ENCODE measurements at places on chromosomes 12 and 14.

DNA sequence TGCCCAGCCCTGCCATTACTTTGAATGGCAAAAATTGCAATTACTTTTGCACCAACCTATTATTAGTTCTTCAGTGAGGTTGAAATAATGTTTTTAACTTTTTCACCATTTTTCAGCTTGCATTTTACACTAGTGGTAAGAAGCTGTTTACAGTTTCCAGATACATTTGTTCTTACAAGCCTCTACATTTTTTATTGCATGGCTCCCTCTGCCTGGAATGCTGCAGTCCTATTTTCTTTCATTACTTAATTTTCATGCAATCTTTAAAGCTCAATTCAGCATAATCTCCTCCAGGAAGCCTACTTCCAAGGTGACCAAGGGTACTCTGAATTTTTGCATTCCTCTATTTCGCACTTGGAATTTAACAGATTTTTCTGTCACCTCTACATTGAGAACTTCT, 33.4 kb downstream of the CCER1 start:
- no peak for DNase-seq

- no peak for DNase-seq
Measured at GRCh38 chr12:120869376-120869775, 34.8 kb downstream of the SPPL3 start.

GRCh38 chr12:9047105-9047504, 57.8 kb downstream of the KLRG1 start:
- DNase-seq: no peak

DNA sequence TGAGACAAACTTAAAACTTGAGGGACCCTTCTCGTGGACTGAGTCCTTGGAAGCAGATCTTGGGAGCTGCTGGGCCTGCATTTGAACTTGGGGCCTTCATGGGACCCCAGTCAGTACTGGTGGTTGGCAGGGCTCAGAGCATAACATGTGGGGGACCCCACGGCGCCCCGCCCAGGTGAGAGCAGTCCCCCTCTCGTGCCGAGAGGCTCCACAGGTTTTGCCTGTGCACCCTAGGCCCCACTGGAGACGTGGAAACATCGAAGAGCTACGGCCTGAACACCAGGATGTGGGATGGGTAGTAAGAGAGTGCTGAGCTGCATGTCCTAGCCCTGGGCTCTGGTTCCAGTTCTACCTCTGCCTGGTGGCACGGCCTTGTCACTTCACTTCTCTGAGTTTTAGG, 84.1 kb downstream of the CACNA1C start:
- no peak for DNase-seq

DNA sequence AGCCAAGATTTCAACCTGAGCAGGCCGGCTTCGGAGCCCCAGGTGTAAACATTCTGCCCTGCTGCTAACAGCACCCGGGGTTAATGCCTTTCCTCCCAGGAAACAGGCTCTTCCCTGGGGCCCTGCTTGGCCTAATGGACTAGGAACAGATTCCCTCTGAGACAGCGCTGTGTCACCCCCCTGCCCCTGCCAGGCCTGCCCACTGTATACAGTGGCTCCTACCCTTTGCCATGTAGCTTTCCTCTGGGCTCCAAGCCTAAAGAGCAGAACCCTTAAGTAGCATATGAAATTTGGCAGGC, 28.3 kb upstream of the BCDIN3D start:
- DNase-seq: no peak

GRCh38 chr14:92549859-92550230, 36.3 kb downstream of the RIN3 start:
- DNase-seq: no peak

DNA sequence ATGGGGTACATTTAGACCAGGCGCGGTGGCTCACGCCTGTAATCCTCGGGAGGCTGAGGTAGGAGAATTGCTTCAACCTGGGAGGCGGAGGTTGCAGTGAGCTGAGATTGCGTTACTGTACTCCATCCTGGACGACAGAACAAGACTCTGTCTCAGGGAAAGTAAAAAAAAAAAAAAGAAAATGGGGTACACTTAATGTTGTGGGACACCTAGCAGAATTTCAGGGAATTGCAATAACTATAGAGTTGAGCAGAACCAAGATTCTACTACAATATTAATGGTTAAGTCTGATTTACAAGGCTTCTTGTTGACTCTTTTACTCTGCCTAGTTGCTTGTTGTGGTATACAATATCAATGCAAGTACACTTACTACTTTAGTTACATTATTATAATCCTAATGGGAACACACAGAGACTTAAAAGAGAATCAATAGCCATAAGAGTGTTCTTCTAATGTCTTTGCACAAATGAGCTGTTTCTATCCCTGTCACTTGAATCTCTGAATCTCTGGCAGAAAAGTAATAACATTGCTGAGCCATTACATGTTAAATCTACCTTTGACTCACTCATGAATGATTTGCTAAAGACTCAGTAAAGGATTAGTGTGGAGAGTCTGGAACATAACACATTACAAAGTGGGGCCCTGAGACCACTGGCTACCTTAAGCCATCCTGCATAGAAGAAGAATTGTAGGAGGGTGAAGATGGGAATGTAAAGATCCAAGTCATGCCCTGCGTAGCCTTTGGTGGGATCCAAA, 22.7 kb downstream of the BEST3 start:
- DNase-seq: no peak

DNA sequence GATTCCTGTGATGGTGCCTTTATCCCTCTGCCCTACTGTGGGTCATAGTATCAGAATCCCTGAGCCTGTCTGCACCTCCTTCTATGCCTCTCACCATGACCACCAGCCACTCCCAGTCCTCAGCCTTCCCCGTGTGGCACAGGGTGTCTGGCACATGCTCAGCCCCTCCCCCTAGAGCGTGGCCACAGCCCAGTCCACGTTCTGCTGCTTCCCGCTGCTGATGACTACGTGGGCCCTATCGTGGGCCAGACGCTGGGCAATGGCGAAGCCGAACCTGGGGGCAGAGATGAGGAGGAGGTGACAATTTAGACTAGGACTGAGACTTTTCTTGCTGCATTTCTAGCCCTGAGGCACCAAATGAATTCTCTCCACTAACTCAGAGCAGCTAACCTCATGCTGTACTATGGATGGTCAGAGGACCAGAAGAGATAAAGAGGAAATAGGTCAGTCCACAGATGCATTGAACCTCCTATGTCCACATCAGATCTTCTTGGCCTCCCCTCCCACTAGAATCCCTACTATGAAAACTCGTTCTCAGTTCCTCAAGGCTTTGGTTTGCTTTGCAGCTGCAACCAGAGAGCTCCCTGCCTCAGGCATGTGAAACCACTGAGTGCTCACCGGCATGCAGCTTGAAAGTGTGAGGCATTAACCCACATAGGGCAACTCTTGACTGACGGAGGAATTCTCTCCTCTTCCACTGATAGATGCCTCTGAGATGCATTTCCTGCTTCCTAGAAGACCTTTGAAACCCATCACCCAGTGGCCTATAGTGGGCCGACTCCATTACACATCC, 126.3 kb upstream of the DHRS4 start:
- no peak for DNase-seq

DNA sequence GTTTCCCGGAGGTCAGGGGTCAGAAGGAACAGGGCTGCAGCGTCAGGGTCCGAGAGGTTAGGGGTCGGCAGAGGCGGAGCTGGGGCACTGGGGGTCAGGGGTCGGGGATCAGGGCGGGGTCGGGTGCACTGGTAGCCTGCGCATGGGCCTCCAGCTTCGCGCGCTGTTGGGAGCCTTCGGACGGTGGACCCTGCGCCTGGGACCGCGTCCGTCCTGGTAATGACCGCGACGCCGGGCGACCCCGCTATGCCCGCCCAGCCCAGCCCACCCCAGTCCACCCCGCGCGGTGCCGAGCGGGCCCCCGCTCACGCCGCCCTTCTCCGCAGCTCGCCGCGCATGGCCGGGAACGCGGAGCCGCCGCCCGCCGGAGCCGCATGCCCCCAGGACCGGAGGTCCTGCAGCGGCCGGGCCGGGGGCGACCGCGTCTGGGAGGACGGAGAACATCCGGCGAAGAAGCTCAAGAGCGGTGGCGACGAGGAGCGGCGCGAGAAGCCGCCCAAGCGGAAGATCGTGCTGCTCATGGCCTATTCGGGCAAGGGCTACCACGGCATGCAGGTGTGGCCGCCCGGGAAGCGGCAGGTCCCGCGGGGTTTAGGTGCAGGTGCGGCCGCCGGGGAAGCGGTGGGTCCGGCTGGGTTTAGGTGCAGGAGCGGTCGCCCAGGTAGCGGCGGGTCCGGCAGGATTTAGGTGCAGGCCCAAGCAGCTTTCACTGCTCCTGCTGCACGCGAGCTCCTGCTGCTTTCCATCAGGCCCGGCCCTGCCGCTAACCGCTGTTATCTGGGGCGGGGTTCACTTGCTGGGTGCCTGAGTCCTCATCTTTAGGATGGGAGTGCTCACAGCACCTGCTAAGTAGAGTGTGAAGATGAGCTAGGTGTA, 743 bp downstream of the PUS1 start:
- no peak for DNase-seq

DNA sequence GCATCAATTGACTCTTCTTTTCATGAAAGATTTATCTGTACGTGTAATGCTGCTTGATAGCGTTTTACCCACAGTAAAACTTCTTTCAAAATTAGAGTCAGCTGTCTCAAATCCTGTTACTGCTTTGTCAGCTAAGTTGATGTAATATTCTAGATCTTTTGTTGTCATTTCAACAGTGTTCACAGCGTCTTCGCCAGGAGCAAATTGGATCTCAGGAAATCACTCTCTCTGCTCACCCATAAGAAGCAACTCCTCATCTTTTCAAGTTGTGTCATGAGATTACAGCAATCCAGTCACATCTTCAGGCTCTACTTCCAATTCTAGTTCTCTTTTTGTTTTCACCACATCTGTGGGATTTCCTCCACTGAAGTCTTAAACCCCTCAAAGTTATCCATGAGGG, 9.5 kb downstream of the PCNX1 start:
- no peak for DNase-seq

- no peak for DNase-seq
Measured at GRCh38 chr12:66786531-66787308, 107.8 kb upstream of the GRIP1 start.

DNA sequence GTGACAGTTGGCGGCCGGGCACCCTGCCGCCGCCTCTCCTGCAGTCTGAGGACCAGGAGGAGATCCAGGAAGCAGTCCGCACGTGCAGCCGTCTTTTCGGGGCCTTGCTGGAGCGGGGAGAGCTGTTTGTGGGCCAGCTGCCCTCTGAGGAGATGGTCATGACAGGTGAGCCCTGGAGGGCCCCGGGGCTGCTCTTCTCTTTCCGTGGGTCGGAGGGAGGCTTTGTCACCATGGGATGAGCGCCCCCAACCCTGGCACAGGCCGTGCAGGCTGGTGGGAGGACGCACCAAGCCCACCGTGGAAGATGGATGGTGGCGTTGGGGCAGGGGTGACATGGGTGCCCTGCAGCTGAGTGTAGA, 532 bp downstream of the NOC4L start:
- DNase-seq: no peak

DNA sequence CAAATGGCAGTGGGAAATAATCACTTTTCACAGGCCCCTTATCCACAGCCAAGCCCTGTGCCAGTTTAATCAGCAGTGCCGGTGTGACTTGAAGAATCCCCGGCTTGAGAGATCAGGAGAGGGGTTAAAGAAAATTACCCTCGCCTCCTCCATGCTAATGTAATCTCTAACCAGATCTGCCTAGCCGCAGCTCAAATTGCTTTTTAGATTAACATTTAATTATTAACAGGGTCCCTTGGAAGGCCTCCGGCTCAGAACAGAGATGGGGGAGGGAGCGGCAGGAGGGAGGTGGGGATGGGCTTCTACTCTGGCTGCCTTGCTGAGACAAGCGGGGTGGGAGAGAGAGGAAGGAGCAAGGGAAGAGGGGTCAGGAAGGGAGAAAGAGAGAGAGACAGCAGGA, 24.0 kb downstream of the FAM222A start:
- DNase-seq: no peak

GRCh38 chr12:51687177-51687576, 96.1 kb downstream of the SCN8A start:
- DNase-seq: no peak

DNA sequence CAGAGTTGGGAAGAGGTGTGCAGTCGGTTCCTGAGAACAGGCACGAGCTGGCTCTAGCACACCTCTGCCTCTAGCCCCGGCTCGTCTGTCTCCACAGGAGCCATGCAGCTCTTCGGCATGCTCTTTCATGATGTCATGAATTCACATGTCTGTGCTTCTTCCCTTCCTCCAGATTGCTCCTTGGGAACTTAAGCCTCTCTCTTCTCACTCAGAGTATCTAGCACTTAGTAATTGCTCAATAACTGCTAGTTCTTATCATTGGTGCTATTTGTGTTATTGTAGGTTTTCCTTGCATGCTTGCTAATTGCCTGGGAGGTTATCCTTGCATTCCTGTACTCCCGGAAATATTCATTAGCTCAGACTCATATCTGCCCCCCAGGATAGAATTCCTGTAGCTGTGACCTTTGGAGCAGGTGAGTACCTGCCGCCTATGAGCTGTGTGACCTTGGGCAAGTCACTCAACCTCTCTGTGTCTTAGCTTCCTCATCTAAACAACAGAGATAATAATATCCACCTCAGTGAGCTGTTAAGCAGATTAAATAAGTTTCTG, 19.5 kb downstream of the FAM181A start:
- DNase-seq: no peak

DNA sequence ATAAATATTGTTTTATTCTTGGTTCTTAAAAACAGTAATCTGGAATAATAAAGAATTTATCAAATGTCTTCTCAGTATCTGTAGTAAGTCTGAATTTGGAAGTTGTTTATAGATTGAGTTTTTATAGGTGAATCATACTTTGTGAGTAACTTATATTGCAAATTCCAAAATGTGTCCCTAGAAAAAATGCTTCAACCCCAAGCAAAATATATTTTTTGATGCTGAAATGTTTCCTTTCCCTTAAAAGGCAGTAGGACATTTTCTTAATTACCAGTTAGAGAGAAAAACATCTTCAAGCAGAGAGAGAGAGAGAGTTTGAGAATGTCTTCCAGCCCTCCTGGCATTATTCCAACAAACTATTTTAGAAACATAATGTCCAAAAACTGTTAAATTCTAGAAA, 37.9 kb downstream of the PELI2 start:
- no peak for DNase-seq

DNA sequence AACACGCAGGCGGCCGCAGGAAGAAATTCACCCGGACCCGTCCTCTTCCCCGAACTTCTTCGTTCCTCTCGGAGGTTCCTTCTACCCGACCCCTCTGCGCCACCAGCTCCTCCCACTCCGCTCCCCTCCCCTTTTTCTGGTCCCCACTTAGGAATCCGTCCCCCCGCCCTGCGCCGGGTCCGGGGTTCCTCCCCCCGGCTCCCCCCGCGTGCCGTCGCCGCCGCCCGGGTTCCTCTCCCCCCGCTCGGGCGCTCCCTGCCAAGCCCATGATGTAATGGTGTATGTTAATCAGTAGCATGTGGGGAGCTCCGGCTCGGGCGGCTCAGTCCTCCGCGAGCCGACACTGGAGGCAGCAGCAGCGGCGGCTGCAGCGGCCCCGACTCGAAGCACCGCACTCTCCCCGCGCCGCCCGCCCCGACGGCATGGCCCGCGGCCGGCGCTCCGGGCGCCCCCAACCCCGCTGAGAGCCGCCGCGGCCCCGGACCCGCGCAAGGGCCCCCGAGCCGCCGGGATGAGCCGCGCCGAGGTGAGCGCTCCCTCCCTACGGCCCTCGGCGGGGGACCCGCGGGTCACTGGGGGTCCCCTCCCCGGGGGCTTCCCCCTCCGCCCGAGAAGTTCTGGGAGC, 1.0 kb upstream of the SAMD4A start:
- peak; percentile 72 for DNase-seq
